Activated CD4-positive, alpha-beta T cell treated with anti-CD3 and anti-CD28 coated beads, Interleukin-2, amount 50 U/mL, for 4 hours (primary cell): ENCODE measurements at places on chromosomes 7 and 10.

- DNase-seq = no peak
These were observed 123.3 kb downstream of the PRPF18 start for GRCh38 chr10:13709931-13710650.

- DNase-seq = no peak
These were observed 47.5 kb downstream of the INSYN2A start for GRCh38 chr10:127148933-127149220.

DNA sequence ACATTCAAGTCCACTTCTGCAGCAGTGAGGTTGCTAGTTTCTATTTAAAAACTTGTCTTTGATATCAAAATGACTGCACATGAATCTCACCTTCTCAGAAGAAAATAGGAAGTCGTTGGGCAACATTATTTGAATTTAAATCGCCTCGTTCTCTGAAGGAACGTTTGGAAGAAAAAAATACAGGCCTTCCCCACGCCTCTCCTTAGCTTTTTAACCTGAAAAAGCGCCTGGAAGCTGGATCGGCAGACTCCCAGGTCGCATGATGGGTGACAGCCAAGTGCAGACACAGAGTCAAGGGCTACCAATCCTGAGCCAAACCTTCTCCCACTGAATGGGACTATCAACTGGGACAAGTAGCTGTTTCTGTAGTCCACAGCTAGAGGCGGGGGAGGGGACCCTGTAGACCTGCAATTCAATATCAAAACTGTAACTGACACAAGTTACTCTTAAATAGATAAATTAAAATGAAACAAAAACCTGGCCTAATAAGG is 2.2 kb downstream of the FAM53B start:
- DNase-seq = no peak

GRCh38 chr7:103048833-103049232 is 25.8 kb downstream of the FBXL13 start:
- DNase-seq = no peak

DNA sequence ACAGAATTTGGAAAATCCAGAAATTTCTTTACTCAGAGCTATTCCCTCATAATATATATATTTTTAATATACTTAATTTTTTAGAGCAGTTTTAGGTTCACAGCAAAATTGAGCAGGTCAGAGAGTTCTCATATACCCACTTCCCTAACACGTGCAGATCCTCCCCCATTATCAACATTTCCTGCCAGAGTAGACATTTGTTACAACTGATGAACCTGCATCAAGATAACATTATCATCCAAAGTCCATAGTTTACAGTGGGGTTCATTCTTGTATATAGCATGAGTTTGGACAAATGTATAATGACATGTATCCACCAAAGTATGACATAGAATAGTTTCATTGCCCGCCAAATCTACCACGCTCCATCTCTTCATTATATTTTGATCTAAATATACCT is 170.0 kb downstream of the PTEN start:
- DNase-seq = no peak

GRCh38 chr10:70117646-70118045 is 15.0 kb downstream of the AIFM2 start:
- DNase-seq = no peak

DNA sequence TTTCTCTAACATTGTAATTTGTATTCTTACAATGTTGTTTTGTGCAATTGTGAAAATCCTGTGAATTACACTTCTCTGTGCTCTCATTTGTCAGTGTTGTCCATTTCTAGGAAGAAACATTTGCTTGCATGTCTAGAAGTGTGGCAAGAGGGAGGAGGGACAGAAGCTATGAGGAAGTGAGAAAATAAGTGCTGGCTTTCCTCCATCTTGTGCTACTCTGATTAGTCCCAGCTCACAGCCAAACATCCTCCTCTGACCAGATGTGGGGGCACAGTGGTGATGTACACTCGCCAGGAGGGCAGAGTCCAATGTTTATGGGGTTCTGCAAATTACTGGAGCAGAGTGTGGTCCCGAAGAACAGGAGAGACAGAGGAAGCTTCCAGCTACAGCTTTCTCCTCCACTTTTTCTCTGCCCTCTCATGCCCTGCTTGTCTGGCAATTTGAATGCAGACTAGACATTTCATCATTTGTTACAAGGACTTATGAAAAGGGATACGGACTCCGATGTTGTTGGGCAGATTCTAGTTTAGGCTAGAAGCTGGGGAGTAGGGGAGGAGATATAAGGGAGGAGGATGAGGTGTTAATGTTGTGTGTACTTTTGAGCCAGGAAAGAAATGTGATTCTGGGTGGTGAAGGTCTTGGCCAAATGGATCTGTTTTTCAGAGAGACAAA is 131.0 kb upstream of the C1GALT1 start:
- DNase-seq = no peak

DNA sequence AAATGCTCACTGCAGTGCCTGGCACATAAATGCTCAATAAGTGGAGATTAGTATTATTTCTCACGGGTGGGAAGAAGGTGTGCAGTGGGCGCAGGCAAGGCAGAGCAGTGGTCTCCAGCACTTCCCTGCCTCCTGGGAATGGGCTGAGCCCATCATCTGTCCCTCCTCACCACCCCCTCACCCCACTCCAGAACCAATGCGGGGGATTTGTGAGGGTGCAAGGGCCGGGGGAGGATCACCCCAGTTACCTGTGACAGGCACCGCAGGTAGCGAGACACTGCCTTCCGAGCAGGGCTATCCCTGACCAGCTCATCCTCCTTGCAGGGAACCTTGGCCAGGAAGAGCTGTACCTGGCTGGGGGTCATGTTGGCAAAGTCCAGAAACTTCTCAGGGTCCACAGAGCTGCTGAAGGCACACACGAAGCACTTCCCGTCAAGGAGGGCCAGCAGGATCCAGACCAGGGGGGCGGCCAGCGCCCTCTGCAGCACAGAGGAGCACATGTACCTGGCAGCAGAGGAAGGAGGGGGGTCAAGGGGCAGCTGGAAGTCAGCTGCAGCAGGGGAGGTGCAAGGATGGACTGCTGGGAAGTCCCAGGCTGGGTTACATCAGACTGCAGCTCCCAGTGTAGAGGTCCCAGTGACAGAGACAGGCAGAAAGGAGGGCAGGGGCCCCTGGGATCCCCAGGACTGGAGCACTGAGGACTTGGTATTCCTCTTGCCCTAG is 2.8 kb downstream of the CALHM3 start:
- no peak for DNase-seq

GRCh38 chr10:60258429-60258797 is 131.3 kb downstream of the ANK3 start:
- DNase-seq = no peak

- DNase-seq = no peak
These were observed 46.5 kb downstream of the ABLIM1 start for GRCh38 chr10:114611617-114612016.

DNA sequence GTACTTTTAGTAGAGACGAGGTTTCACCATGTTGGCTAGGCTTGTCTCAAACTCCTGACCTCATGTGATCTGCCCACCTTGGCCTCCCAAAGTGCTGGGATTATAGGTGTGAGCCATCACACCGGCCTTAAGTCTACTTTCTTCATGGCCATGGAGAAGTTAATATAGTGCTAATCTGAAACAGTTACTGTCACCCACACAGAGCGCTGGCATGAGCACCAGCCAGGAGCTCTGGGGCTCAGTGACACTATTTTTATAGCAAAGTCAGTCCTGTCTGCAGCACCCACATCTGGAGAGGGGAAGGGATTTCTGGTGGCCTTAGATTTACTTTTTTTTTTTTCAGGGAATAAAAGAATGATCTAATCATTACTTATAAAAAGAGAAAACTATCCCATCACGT is 21.3 kb downstream of the DNAJC12 start:
- no peak for DNase-seq

- no peak for DNase-seq
These were observed 627.4 kb downstream of the REEP3 start for GRCh38 chr10:64148607-64149006.

DNA sequence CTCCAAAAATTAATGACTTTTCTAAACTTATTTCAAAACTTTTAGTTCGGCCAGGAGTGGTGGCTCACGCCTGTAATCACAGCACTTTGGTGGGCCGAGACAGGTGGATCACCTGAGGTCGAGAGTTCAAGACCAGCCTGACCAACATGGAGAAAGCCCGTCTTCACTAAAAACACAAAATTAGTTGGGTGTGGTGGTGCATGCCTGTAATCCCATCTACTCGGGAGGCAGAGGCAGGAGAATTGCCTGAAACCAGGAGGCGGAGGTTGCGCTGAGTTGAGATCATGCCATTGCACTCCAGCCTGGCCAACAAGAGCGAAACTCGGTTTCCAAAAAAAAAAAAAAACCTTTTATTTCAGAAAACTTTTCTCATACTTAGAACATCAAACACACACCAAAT is 8.3 kb downstream of the NAMPT start:
- no peak for DNase-seq

GRCh38 chr7:77246026-77246640 is 46.5 kb upstream of the FGL2 start:
- DNase-seq = no peak

DNA sequence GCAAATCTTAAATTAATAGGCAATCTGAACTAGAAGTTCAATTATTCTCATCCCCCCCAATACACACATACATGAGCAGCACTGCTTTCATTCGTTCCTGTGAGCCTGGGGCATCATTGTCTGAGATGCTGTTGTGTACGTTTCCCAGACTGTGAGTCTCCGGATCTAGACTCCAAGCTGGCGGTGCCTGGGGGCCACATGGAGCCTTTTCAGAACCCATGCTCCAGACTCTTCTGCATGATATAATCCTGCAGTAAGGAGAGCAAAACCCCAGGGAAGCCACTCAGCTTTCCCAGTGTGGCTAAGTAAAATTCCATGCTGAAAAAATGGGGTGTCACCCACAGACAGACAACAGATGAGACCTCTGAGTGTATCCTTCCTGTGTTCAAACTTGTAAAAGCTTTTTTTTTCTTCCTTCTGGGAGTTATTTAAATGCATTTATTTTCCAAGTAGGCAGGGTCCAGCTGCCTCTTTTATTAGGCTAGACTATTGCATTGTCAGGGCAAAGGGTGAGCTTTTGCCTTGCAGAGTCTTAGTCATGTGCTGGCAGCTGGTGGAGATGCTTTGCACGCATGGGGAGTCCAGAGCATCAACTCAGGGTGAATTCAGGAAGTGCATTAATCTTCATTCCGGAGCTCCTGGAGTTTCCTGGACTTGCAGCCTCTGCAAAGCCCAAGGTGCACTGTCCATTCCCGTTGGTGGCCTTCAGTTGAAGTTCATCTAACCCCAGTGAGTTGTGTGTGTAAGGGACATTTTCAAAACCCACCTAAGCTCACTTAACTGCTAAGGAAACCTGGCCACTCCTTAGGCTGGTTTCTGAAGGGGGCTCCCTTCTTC is 185.7 kb upstream of the ADO start:
- no peak for DNase-seq

- no peak for DNase-seq
These were observed 82.2 kb downstream of the MDFIC start for GRCh38 chr7:115004121-115004520.

GRCh38 chr7:124074007-124074406 is 41.1 kb upstream of the TMEM229A start:
- no peak for DNase-seq

GRCh38 chr10:119416855-119417254 is 125.7 kb downstream of the RGS10 start:
- DNase-seq = peak; percentile 63

GRCh38 chr7:152451356-152451755 is 15.6 kb upstream of the KMT2C start:
- DNase-seq = no peak

DNA sequence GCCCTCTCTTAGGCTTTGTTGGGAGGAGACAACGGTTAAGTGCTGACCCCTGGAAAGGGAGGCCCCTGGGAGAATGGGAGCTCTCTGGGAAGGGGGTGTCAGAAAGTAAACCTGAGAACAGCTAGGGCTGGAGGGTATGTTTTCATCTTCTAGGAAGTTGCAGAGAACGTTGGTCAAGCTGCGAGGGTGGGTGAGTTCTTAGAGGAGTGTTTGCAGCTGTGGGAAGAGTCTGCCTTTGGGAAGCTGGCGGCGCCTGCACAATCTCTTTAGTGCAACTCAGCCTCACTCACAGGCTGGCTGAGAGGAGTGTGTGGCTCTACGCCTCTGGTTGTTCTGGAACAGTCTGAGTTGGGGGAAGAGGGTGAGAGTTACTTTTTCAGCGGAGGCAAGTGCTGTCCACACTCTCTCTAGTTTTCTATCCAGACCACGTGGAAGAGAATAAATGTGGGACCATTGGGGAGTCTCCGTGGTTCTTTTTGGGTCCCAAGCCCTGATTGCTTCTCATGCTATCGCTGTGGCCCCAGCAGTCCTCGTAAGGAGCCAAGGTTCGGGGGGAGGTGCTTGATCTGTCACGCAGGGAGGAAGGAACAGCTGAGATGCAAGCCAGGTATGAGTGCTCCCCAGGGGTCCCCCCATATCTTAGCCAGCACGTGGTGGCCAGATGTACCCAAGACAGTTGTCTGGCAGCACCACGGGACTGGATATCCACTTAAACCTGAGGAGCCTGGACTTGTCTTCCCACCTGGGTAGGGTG is 237.2 kb downstream of the BUB3 start:
- no peak for DNase-seq

- DNase-seq = no peak
These were observed 105.7 kb downstream of the SVOPL start for GRCh38 chr7:138595454-138595853.
